Upper lobe of right lung (tissue), 1 donor: ENCODE measurements at places on chromosomes 7 and 10.

DNA sequence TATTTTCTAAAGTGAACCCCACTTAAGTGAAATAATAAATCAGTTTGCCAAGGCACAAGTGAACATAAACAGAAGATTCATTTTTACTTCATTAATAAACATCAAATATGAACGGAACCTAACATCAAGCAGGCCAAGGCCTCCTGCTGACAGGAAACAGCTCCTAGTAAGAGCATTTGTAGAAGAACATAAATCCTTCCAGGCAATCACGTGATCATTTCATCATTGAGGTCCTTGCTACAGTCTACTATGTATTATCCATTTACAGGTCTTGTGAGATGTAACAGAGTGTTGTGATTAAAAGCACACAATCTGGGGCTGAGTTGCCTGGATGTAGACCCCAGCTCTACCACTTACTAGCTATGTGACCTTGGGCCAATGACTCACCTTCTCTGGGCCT is 70.6 kb downstream of the CALD1 start:
- DNase-seq, result no peak

DNA sequence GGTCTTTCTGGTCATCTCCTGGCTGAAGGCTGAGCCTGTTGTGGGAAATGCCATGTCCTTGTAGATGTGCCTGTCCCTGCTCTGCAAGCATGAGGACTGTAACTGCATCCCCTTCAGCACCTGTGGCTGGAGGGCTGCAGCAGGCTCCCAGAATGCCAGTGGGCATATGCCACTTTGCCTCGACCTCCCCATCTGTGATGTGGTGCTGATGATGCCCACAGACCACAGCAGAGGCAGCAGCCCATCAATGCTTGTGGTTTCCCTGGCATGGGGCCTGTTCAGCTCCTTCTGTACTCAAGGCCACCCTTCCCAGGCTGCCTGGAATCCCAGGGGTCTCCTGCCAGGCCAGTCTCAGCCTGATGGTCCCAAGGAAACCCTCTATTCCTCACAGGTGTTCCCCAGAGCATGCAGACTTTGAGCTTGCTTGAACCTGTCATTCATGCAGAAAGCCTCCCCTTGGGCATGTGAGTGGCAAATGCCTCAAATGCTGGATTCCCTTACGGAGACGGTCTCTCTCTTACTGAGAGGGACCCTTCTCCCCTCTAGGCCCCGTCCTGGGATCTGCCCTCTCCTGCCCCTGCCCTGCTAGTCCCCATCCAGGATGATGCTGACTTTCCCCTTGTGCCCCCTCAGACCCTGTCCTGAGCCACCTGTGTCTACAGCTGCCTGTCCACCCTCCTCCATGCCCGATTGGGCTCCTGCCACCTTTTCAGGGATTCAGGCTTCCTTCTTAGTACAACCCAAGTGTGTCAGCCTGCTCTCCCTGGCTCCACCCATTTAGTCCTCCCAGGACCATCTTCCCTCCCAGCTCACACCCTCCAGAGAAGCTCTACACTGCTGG is 50.9 kb upstream of the ANTXRL start:
- DNase-seq, result peak; percentile 29

DNA sequence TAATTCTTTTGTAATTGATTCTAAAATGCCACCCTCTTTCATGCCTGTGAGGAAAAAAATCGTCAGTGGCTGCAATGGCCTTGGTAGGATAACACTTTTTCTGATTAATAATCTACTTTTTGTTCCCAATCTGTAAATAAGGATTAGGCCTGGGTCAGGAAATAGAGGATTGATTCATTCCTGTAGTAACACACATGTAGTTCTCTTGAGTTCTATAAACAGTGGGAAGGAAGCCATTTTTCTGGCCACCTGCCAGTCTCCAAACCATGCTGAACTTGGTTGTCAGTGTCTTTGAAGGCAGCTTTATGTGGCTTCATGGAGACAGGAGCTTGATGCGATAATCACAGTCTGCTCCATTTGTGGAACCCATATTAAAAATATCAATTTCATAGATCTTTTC is 169.3 kb upstream of the NFE2L3 start:
- no peak for DNase-seq

- no peak for DNase-seq
Measured at GRCh38 chr10:15306735-15307280, 64.3 kb downstream of the FAM171A1 start.

GRCh38 chr7:145216866-145217265 is 381.0 kb upstream of the TPK1 start:
- DNase-seq, result no peak

DNA sequence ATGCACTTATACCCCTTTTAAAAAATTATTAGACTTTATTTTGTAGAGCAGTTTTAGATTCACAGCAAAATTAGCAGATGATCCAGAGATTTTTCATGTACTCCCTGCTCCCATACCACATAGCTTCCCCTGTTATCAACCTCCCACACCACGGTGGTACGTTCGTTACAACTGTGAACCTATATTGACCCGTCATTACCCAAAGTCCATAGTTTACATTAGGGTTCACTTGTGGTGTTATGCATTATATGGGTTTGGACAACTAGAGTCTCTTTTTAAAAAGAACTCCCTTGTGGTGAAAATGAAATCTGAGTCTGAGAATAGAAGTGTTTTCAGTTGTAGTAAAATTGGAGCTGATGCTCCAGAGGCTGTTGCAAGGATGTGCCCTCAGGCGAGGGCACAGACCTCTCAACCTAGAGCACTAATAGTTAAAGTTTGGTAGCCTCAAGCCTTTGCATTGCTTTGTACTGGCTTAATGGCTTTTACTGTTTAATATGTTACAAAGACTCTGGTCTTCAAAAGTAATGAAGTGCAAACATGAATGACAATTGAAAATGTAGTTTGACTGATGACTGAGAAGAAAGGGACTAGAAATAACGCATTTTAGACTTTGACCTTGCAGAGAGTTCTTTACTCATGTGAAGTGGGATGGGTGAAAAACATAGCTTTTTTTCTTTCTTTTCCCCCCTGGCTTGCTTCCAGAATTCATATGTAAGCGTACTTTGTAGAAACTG is 30.6 kb upstream of the CSTF2T start:
- DNase-seq, result no peak

DNA sequence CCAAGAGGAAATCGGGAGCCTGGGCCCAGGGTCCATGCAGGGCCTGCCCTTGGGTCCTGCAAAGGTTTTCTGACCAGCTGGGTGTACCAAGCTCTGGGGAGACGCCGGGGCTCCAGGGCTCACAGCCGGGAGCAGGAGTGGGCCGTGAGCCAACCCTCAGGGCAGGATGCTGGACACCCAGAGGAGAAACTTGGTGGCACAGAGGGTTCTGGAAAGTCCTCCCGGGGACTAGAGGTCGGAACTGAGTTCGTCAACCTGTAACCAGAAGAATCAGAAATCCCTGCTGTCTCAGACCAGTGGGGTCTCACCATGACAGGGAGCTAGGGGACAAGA is 29.2 kb upstream of the PPP2R2D start:
- DNase-seq, result no peak

DNA sequence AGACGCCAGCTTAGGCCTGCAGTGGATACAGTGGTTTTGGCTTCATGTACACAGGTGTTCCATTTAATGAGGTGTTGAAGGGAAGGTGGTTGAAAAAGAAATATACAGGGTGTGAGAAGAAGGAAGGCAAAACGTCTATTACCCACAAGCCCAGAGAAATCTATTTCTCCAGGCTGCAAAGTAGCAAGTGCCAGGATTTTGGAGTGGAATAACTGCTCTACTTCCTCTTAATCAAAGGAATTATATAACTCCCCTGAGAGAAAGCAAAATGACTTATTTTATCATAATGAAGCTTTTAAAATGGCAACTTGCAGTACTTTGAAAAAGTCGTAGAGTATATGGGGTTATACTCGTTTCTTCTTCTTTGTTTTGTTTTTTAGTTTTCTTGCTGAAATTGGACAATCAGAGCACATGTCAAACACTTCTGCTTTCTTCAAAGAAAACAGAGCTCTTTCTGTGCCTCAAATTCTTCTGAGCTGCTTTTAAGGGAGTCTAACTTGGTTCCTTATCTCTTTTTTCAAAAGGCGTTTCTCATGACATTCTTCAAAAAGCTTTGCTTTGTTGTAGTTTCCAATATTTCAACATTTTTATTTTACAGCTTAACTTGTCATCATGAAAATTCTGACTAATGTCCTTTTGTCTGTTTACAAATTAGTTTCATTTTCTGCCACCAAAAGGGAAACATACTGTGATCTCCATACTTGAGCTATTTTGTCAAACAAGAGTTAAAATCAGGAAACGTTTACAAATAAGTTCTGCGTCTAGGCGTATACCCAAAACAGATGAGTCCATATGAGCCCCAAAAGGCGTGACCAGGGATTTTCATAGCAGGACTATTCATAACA is 289.7 kb downstream of the FRMD4A start:
- no peak for DNase-seq

GRCh38 chr7:99357701-99358490 is 16.6 kb upstream of the ARPC1B start:
- DNase-seq, result no peak

GRCh38 chr7:9582824-9583223 is 1149.4 kb downstream of the NXPH1 start:
- DNase-seq, result no peak

- DNase-seq, result no peak
Measured at GRCh38 chr10:123558651-123559050, 107.5 kb upstream of the GPR26 start.

DNA sequence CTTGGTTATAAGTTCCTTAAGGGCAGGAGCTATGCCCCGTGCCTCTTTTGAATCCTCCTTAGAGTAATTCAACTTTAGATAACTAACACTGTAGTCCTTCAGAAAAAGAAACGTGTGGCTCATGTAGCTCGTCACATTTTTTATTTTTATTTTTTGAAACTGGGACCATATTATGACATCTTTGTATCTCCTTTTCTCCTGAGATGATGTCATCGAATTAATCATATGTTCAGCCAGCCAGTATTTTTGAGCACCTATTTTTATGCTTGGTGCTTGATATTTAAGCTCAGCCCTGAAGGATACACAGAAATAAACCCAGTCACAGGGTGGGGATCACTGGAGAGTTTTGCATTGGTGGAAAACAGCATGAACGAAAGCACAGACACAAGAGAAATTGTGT is 22.6 kb upstream of the CELF2 start:
- no peak for DNase-seq

DNA sequence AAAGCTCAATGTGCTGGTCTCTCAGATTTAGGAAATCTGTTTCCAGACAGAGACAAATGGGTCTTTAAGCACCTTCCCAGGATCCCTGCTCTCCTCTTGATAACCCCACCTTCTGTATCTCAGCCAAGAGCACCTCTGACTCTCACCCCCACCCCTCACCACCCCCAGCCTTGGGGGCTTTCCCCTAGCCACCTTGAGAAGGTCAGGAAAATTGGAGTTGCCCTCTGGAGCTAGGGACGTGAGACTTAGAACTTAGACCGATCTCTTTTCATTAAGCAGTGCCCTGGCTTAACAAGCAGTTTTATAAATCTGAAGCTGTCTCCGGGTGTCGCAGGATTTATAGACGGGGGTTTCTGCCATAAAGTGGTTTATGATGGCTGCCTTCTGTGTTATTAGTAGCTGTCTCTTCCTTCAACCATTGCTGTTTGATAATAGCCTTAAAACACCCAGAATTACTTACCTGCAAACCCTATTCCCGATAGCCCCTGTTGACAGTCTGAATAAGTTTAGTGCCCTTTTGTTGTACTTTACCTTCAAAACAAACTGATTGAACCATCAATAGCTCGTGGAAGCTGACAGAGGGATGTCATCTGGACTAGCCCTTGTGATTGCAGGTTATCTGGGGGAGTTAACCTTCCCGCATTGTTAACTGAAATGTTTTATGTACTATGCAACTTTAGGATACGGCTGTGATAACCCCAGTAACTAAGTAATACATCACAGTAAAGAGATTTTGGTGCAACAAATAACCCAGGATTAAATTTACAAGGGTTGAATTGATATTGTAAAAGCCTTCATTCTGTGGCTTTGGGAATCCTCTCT is 621.5 kb downstream of the LRMDA start:
- DNase-seq, result no peak

DNA sequence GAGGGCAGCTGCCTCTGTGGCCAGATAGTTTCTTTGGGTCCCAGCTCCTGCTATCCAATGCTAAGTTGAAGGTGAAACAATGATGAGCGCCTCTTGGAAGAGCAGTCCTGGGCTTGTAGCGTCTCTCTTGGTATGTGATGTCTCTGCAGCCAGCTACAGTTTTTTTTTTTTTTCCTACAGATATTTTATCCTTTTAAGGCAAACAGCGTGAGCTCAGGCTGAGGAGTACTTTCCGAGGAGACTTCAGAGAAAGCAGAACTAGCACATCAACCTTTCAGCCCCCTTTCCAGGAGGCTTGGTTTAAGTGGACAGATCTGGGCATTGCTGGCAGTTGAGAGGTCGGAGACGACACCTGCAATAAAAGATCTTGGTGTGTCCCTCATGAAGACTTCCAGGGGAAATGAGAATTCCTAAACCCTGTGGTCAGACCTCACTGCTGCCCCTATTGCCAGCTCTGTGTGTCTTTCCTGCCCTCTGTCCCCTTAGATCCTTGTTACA is 9.1 kb downstream of the PRKG1 start:
- no peak for DNase-seq

DNA sequence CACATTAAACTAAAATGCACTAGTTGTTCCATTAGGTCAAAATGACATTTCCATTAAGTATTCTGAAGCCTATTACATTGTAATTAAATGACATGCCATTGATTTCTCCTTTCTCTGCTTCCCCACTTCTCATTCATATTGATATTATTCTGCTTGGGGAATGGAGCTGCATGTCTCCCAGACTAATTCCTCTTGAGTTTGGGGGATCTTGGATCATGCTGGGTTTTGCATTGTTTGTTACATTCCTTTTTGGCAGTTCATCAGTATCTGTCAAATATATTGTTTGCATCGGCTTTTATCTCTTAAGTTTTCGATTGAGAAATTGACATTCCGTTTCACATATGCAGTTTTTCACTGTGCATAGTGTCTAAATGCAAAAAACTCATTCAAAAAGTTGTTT is 65.1 kb upstream of the CYP26C1 start:
- DNase-seq, result no peak

DNA sequence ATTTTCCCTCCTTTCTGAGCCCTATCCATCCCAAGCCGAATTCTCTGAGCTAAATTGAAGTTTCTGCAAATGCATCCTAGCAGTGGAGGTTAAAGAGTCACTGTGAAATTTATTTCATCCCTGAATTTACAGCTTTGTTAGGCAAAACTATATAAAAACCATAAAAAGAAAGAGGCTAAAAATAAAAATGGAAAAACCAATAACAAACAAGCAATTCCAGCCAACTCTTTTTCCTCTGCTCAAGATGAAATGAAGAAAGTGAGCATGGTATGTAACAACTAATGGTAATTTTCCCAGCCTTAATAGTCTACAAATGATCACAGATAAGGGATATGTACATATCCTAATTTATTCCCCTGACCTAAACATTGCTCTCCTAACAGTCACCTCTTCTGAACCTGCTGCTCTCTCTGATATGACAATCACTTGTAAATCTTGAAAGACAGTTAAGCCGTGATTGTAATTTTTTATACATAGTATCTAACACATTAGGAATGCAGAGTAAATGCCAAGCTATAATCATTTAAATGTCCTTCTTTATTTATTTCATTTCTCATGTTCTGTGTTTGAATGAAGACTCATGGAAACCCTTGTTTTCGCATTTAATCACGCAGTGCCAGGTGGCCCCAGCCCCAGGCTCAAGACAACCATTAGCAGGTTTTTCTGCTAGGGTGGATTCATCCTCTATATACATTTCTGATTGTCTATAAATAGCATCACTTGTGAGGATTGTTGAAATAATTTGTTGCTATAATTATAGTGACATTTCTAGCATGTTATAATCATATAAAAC is 48.6 kb upstream of the NRP1 start:
- DNase-seq, result no peak

- DNase-seq, result no peak
Measured at GRCh38 chr10:52688899-52689298, 83.7 kb downstream of the MBL2 start.
